ENCODE measurements at places on chromosomes 7 and 10.

DNA sequence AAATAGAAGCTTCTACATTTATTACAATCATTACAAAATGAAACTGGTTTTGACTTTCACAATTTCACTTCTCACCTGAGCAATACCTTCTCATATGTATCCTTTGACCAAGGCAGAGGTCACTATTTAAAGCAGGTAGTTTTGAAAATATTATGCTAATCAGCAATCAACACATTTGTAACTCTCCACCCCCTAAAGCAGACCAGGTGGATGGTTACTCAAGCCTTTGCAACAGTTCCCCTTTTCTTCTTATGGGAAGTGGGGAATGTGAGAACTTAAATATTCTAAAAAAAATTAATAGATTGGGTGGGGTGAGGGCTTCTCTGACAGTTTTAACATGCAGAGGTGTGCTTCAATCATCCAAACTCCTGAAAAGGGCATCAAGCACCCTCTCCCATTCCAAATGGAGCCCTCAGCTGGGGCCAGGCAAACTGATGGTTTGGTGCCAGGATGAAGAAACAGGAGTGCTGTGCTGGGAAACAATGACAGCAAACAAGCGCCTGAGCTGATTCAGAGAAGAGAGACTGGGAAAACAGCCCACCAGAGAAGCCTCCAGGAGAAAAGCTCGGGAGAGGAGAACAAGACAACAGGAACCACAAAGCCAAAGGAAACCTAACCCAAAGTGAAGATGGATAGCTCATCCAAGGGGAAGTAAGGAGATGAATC lies 17.1 kb downstream of the RAPGEF5 start:
- DNase-seq: no peak

GRCh38 chr10:13421382-13421917 lies 73.4 kb upstream of the SEPHS1 start:
- DNase-seq: no peak

GRCh38 chr7:34143402-34143801 lies 238.1 kb downstream of the BMPER start:
- no peak for DNase-seq

- no peak for DNase-seq
Measured at GRCh38 chr10:69123306-69123746, 652 bp upstream of the VPS26A start.

DNA sequence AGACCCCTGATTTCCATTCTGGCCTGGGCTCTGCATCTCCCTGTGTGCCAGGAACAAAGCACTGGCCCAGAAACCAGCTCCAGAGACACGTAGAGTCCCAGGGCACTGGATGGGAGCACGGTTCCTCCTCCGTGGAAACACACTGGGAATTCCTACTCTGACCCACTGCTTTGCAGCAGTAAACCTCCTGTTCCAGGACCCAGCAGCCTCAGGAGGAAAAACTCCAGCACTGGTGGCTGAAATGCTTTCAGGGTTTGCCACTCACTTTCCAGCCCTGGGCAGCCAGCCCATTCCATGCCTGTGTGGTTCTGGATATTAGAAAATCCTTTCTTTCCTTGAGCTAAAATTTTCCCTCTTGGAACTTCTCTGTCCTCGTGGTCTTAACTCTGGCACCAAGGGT lies 58.0 kb downstream of the FAM171A1 start:
- DNase-seq: no peak

- DNase-seq: peak; percentile 62
Measured at GRCh38 chr7:21256310-21256877, 171.5 kb upstream of the SP4 start.

DNA sequence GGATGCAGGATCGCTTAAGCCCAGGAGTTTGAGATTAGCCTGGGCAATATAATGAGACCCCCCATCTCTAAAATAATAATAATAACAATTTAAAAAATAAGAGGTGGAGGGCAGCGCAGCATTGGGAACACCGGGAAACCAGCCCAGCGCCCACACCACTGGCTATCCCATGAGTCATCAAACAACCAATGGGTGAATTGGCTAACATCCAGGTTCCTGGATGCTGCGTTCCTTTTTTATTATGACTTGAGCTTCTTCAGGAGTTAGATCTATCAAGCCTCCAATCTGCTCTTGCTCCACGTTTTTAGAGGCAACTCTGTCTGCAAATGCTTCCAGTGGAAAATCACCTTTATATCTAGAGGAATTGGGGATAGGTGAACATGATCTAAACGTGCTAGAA lies 10.0 kb upstream of the LRRC4 start:
- no peak for DNase-seq

GRCh38 chr7:13077466-13077865 lies 390.0 kb downstream of the ARL4A start:
- no peak for DNase-seq

- no peak for DNase-seq
Measured at GRCh38 chr10:73762915-73763314, 18.7 kb downstream of the SEC24C start.

DNA sequence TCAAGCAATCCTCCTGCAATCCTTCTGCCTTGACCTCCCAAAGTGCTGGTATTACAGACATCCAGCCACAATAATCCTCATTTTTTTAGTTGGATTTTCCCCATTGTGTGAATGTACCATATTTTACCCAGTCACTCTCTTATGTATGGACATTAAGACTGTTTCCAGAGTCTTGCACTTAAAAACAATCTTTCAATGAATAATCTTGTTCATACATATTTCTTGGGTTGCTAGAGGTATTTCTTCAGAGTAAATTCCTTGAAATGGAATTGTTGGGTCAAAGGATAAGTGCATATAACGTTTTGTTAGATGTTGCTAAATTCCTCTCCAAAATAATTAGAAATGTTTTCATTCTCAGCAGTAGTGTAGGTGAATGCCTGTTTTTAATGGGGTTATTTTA lies 283.1 kb upstream of the KAT6B start:
- no peak for DNase-seq

DNA sequence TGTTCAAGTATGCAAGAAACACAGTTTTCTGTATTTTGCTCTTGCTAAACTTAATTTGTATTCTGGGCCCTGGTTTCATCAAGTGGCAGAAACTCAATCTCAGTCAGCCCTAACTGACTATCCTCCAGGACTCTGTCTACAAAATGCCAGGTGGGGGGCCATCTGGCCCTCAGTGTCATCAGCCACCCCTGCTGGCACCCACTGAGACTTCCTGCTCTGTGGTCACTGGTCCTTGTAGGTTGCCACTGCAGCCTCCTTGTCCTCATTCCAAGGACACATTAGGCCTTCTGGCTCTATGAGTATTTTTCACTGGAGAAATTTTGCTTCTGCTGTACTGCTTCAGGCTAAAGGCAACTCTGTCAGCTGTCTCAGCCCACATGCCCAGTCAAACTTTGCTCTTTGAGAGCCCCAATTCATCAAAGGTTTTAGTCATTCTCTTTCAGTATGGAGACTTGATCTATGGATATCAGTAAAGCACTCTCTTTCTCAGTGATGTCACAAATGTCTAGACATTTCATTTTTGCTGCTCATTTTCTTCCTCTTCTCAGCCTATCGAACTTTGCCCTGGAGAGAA lies 163.6 kb downstream of the KCND2 start:
- no peak for DNase-seq

DNA sequence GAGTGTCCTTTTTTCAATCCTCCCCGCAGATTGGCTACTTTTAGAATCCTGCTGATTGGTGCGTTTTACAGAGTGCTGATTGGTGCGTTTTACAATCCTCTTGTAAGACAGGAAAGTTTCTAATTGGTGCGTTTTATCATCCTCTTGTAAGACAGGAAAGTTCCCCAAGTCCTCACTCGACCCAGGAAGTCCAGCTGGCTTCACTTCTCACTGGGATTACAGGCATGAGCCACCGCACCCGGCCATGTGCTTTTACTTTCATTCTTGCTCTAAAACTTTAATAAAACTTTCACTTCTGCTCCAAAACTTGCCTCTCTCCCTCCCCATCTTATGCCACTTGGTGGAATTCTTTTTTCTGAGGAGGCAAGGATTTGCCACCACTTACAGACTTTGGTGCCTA lies 17.0 kb upstream of the WAPL start:
- no peak for DNase-seq

- DNase-seq: no peak
Measured at GRCh38 chr7:20211376-20211775, 5.8 kb downstream of the MACC1 start.

Measured in NCI-H1092 (cell line).